HFFc6 (cell line): ENCODE measurements at places on chromosomes 12 and 14.

DNA sequence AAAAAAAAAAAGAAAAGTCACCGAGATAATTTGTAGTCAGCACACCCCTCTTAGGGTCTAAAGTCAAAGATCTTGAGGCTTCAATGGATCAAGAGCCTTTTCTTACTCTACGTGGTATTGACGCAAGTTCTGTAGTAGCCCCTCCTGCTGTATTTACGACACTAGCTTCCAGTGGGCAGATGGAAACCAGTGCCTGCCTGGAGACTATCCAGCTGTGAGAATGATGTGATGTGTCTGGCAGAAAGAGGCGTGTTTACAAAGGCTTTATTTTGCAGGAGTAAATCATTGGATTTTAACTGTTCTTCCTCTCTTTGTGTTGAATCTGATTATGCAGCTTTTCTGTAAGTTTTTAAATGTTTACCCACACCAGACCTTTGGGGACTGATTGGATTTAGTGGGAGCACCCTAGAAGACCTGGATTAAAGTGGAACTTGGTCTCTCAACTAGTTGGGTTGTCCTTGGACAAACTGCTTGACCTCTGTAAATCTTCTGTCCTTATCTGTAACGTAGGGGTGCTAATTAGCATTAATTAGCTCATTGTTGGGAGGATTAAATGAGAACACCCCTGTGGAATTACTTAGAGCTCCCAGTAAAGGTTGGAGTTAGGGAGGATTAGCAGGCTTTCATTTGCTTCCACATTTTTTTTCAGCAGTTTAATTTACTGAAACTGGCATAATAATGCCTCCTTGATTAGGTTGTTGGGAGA, 72.4 kb downstream of the RASSF3 start:
- H3K4me3 ChIP-seq, result no peak overlapping the region
- peaks cover 23% of the 10 kb centered on the region for H3K4me1 ChIP-seq
- peaks cover 2% of the 10 kb centered on the region; the same call in 1 of the 2 replicates for H3K27me3 ChIP-seq
- no peak for DNase-seq
- no peak overlapping the region for H3K27ac ChIP-seq

- H3K4me3 ChIP-seq, result no peak overlapping the region
- peaks cover 19% of the 10 kb centered on the region for H3K4me1 ChIP-seq
These were observed 17.5 kb downstream of the GSTZ1 start for GRCh38 chr14:77338302-77338701.

DNA sequence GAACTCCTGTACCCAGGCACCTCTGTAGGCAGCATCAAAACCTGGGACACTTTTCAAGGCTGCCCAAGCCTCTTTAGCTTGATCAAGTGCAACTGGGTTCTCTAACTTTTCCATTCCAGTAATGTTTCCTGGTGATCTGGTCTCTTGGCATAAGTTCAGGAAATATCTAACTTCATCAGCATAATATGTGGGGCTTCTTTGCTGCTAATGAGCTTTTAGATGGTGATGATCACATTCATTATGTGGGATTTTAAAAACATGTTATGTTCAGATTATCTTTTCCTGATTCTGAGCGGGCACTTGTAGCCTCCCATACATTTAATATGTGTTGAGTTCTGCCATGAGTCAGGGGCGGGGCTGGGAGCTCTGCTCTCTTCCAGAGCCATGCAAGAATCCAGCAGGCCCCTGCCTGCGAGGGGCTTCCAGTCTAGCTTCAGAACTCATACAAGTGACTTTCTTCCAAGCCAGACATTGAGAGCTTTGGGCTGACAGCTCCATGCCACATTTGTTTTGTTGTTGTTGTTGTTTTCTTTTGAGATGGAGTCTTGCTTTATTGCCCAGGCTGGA, 39.5 kb upstream of the RIN3 start:
- no peaks in the 10 kb centered on the region; the same call in 1 of the 2 replicates for H3K27me3 ChIP-seq
- no peaks in the 10 kb centered on the region for H3K36me3 ChIP-seq
- H3K4me3 ChIP-seq, result peak overlapping the region; percentile 76
- peaks cover 49% of the 10 kb centered on the region for H3K4me1 ChIP-seq

DNA sequence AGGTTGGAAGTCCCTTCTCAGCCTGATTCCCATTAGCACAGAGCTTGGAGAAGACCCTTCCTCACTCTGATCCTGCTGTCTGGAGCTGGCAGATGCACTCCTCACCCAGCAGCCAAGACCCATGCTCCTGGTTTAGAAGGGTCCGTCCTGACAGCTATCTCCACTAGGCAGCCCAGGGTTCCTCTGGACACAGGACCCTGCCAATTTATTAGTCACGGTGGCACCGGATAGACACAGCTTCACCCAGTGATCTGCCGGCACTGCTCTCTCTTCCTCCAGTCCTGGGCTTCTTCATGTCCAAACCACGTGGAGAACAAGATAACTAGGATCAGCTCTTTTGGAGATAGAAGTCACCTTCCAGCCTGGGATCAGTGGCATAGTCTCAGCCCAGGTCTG, 26.2 kb upstream of the TCL1B start:
- no peaks in the 10 kb centered on the region for H3K36me3 ChIP-seq
- peaks cover 6% of the 10 kb centered on the region; the same call in 1 of the 2 replicates for H3K27me3 ChIP-seq
- no peaks in the 10 kb centered on the region for H3K4me1 ChIP-seq
- H3K4me3 ChIP-seq, result no peak overlapping the region
- no peak for DNase-seq
- no peak overlapping the region for H3K27ac ChIP-seq

DNA sequence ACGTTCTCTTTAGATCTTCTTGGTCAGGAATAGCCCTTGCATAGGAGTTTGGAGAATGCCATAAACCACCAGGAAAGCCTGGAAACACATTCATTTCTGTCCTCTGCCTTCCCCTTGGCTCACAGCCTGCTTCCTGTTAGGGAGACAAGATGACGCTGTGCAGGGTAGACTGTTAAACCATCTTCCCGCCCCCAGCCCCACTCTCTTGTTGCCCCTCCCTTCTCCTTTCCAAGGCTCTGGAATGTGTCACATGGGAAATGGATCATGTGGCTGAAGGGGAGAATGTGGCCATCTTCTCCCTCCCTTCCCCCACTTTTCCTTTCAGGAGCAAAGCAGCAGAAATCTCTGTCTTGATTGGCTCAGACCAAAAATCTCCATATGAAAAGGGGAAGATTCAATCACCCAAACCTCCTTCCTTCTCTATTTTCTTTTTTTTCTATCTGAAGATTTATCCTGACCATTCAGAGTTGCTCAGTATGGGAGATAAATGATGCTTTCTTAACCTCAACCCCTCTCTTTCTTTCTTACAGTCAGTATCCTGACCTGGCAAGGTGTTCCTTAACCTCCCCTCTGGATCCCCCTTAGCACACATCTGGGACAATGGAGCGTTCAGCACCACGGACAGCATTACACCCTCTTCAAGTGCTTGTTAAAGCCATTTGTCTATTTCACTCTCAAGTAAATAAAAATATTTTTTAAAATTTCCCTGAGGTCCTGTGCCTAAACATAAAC, 11.4 kb downstream of the GPR19 start:
- peaks cover 13% of the 10 kb centered on the region for H3K27me3 ChIP-seq
- no peaks in the 10 kb centered on the region for H3K36me3 ChIP-seq
- H3K4me3 ChIP-seq, result no peak overlapping the region
- H3K4me1 ChIP-seq, result peaks cover 14% of the 10 kb centered on the region

DNA sequence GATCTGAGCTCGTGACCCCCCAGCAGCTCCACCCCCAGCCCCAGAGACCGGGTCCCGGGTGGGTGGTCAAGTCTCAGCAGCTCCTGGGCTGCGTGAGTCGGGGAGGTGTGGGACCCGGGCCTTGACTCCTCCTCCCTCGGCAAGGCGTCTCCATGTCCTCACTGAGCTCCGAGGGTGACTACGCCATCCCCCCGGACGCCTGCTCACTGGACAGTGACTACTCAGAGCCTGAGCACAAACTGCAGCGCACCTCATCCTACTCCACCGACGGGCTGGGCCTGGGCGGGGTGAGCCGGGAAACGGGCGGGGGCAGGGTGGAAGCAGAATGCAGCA, 28.1 kb downstream of the PIGH start:
- H3K27me3 ChIP-seq, result peaks cover 27% of the 10 kb centered on the region
- DNase-seq, result no peak
- H3K36me3 ChIP-seq, result no peaks in the 10 kb centered on the region
- peaks cover 7% of the 10 kb centered on the region for H3K4me1 ChIP-seq
- no peak overlapping the region for H3K27ac ChIP-seq

DNA sequence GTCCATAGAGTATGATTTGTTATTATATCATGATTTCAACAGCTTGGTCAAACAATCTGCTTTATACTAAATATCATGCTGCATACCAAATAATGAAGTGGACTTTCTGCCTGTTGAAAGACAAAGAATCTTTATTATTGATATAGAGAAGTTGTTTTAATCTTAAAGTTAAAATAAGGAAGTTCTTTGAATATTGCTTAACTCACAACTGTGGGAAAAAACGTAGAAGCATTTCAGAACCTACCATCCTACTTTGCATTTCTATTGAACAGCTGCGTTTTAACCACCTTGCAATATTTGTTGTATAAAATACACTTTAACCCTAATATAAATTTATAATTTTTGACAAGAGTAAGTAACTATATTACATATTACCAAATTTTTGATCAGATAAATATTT, 22.9 kb upstream of the ARL1 start:
- no peaks in the 10 kb centered on the region for H3K27me3 ChIP-seq
- DNase-seq, result no peak
- H3K27ac ChIP-seq, result no peak overlapping the region
- no peak overlapping the region for H3K4me3 ChIP-seq
- no peaks in the 10 kb centered on the region for H3K4me1 ChIP-seq
- no peaks in the 10 kb centered on the region for H3K36me3 ChIP-seq

DNA sequence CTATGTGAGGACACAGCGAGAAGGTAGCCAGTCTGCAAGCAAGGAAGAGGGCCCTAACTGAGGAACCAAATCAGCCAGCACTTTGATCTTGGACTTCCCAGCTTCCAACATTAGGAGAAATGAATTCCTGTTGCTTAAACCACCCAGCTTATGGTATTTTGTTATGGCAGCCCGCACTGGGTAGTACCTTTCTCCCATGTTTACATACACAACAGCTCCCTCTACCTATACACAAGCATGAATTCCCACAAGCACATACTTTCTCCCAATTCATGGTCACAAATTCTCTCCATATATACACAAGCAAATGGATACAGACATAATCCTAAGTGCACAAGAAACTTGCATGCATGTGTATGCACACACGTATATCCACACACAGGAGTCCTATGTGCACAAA, 7.4 kb downstream of the ITGB7 start:
- H3K27ac ChIP-seq, result no peak overlapping the region
- DNase-seq, result no peak
- H3K27me3 ChIP-seq, result peaks cover 4% of the 10 kb centered on the region; the same call in 1 of the 2 replicates
- no peaks in the 10 kb centered on the region for H3K36me3 ChIP-seq

GRCh38 chr12:32583534-32583933, 95.6 kb upstream of the DNM1L start:
- H3K4me3 ChIP-seq, result no peak overlapping the region
- peaks cover 37% of the 10 kb centered on the region for H3K4me1 ChIP-seq
- no peak overlapping the region for H3K27ac ChIP-seq

- no peak for DNase-seq
- H3K36me3 ChIP-seq, result no peaks in the 10 kb centered on the region
- no peaks in the 10 kb centered on the region for H3K27me3 ChIP-seq
- no peak overlapping the region for H3K4me3 ChIP-seq
These were observed 69.9 kb upstream of the PSMA6 start for GRCh38 chr14:35222324-35222723.

- H3K4me1 ChIP-seq, result peaks cover 40% of the 10 kb centered on the region
- DNase-seq, result peak; percentile 77
- no peaks in the 10 kb centered on the region for H3K27me3 ChIP-seq
These were observed 16.5 kb upstream of the IFT81 start for GRCh38 chr12:110107369-110108281.

- H3K4me1 ChIP-seq, result no peaks in the 10 kb centered on the region
- no peak overlapping the region for H3K27ac ChIP-seq
- no peak overlapping the region for H3K4me3 ChIP-seq
- no peaks in the 10 kb centered on the region; the same call in 1 of the 2 replicates for H3K27me3 ChIP-seq
These were observed 71.7 kb downstream of the CMKLR1 start for GRCh38 chr12:108267450-108267849.

DNA sequence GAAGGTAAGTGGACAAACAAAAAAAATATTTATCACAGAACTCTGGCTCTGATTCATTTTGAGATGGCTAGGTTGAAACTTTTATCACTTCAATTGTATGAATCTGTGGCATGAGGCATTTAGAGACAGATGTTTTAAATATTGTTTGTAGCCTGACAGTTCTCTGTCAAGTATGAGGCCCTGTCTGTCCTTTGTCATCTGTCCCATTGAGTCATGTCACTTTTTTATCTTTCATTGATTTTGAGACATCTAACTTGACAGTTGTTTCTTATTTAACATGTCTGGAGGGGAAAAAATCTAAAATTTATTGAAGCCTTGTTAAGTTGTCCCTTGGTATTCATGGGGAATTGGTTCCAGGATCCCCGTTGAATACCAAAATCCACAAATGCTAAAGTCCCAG, 829.5 kb downstream of the FSCB start:
- no peak for DNase-seq
- H3K27me3 ChIP-seq, result no peaks in the 10 kb centered on the region
- no peaks in the 10 kb centered on the region for H3K4me1 ChIP-seq
- no peak overlapping the region for H3K27ac ChIP-seq

DNA sequence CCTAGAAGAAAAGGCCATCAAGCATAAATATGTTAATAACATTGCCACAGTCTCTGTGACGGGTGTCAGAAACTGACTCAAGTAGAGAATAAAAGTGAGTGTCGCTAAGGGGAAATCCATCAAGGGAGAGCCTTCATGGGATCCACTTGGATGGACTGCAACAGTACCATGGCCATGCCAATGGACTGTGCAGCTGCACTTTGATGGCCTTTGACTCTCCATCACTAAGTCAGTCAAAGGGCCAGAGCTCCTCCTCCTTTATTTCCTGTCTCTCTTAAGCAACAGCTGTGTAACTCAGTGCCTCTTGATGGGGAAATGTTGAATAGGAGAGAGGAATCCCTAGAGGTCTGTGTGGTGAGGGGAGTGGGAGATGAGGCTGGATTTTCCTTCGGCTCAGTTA, 335.2 kb downstream of the BMP4 start:
- H3K4me1 ChIP-seq, result peaks cover 12% of the 10 kb centered on the region; the same call in 1 of the 2 replicates
- no peak overlapping the region for H3K4me3 ChIP-seq
- no peaks in the 10 kb centered on the region for H3K36me3 ChIP-seq

DNA sequence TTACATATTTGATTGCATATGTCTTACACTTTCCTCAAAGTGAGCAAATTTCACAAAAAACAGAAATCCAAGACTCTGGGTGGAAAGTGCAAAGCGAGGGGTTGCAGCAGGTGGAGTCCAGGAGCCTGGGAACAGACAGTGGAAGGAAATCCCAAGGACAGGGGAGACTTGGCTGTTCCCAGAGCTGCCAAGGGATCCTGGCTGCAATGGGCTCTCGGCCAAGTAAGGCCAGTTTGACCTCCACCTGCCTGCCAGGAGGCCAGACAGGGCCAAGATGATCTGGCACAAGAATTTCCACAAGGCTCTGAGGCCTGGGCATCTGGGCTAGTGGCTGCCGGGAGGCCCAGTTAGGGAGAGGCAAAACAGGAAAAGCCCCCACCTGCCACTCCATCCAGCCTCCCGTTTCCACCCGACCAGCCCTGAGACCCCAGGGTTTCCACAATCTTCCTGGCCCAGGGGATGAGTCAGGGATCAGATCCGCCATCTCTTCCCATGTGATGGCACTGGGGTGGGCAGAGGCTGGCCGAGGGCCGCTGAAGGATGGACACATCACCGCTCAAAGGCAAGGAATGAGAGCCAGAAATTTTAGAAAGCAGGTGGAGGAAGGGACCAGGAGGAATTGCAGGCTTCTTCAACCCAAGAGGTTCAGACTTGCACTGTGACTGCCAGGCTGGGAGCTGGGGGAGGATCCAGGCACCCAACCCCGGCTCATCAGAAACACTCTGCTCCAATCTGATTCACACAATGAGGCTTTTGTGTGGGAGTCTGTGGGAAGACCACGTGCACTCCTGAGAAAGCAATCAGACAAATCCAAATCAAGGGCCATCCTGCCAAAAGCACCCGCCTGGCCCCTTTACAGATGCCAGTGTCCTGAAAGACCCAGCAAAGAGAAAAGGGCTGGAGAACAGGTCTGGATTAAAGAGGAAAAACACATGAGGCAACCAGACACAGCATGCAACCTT, 16.3 kb downstream of the SCARB1 start:
- no peak overlapping the region for H3K4me3 ChIP-seq
- no peak for DNase-seq
- H3K27ac ChIP-seq, result no peak overlapping the region
